ENCODE measurements at places on chromosomes 16 and 17. TPM values are rescaled to one million over a fixed set of nuclear protein-coding genes. Genes with fewer than 3 reads are reported as not detected.

Gene TBC1D3I
- total RNA-seq, result not detected

Gene IRX5
- 1.9 TPM for total RNA-seq

Gene FBXO39
- total RNA-seq, result 0.37 TPM

Gene WDR45B
- 36.7 TPM for total RNA-seq

Gene NOD2
- total RNA-seq, result 0.06 TPM

Gene NPIPB9
- total RNA-seq, result 1.2 TPM

Gene B9D1
- 38.8 TPM for total RNA-seq

Gene CSH2
- total RNA-seq, result not detected

Gene KRT33A
- not detected for total RNA-seq
